LoVo (cell line): ENCODE measurements at places on chromosomes 6 and 20.

- DNase-seq: no peak
Measured at GRCh38 chr6:115540077-115540869, 520.4 kb downstream of the FRK start.

GRCh38 chr6:126040826-126041225 is 54.5 kb downstream of the TRMT11 start:
- DNase-seq: peak; percentile 81

GRCh38 chr6:145485288-145485687 is 250.0 kb downstream of the EPM2A start:
- DNase-seq: no peak

- DNase-seq: no peak
Measured at GRCh38 chr6:37187321-37188022, 17.5 kb downstream of the PIM1 start.

- DNase-seq: no peak
Measured at GRCh38 chr6:138719744-138720143, 53.8 kb upstream of the CCDC28A start.

GRCh38 chr20:10505827-10506226 is 70.7 kb downstream of the SLX4IP start:
- DNase-seq: no peak

DNA sequence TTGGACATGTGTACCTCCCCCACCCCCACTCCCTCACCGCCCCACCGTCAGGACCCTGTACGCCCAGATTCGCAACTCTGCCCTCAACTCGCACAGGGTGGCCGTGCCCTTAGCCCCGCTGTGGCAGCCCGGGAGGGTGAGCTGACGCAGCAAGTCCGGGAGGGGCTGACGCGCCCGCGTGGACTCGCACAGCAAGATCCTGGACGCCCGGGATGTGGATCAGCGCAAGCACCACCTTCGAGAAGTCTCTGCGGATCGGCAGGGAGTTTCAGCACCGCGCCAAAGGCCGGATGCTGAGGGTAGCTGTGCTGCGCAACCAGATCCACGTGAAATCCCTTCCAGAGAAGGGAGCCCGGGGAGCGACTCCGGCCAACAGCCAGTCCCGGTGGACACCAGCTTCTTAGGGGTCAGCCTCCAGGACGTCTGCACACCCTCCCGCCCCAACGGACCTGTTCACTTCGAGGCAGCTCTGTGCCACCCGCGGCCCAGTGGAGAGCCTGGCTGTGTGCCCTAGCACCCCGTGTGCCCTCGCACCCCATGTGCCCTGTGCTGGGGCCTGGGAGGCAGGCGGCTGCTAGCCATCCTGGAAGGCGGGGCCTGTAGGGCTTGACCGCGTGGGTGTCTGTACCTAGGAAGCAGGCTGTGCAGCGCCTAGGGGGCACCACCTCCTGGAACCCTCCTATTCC is 6.7 kb upstream of the GJA10 start:
- no peak for DNase-seq

- DNase-seq: no peak
Measured at GRCh38 chr20:9025643-9026042, 43.2 kb upstream of the PLCB4 start.

DNA sequence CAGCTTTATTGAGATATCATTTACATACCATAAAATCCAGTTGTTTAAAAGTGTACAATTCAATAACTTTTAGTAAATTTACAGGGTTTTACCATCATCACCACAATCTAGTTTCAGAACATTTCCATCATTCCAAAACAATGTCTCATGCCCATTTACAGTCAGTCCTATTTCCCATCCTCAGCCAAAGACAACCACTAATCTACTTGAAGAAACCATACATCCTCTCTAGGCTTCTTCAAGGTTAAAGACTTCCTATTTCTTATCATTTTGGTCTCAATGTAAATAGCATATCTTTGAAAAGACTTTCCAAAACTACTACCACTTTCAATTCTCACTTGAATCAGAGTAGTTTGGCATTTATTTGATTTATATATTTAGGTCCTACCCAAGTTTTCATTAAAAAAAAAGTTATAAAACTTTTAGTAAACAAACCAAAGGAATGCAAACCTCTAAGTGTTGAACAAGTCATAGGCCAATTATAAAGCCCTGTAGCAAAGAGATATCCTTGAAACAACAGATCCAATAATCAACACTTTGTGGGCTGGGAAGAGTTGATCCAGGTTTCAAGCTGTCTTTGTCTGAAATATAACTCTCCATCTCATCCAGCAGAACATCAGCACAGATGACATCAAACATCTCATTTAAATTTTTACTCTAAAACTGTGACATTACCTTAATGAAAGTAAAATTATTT is 211.3 kb upstream of the RUNX2 start:
- peak; percentile 11 for DNase-seq

DNA sequence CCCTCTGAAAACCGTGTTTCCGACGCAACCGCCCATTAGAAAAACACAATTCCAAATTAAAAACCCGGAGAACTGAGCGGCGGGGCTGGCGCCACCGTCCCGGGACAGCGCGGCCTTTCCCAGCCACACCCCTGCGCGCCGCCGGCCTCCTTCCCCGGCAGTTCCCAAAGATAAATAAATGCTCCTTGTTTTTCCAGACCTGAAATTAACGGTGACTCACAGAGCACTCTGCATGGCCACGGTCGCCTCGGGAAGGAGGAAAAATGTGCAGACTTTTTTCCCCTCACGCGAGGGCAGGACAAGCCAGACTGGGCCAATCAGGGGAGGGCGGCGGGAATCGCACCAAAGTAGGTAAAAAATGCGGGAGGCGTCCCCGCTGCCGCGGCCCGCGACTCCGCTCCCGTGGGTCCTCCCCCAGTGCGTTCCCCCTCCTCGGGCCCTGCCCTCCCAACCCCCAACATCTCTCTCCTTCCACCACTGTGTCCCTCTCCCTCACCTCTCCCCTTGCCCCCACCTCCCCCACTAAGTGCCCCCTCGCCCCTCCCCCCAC is 828 bp upstream of the DSTN start:
- peak; percentile 93 for DNase-seq

DNA sequence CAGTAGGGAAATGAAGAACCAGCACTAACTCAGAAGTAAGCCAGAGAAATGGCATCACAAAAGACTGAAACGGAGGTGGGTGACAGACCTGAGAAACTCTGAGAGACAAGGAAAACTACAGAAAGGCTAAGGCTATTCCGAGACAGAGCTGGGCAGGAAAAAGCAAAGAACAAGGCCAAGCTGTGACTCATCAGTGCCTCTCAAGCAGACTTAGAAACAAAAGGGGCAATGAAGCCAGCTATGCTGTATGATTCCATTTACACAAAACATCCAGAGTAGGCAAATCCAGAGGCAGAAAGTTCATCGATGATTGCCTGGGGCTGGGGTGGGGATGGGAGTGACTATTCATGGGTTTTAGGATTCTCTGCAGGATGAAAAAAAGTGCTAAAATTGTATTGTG is 50.0 kb downstream of the SLC23A2 start:
- no peak for DNase-seq

DNA sequence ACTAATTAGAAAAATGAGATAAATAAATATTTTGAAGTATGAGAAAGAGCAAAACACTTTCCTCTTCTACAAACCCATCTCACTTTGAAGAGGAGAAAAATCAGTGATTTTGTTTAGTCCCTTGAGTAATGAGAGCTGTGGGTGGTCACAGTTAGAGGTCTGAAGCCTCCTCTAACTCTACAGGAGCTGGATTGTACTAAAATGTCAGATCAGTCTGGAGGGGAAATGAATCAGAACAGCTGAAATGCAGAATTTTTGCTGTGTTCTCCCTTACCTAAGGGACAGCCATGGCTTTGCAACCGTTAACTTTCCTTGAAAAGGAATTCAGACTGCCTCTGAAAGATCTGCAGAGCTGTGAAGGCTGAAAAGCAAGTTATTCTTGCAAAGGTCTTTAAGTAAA is 11.4 kb upstream of the RFPL4B start:
- no peak for DNase-seq

- DNase-seq: no peak
Measured at GRCh38 chr6:751765-752164, 58.8 kb upstream of the EXOC2 start.

DNA sequence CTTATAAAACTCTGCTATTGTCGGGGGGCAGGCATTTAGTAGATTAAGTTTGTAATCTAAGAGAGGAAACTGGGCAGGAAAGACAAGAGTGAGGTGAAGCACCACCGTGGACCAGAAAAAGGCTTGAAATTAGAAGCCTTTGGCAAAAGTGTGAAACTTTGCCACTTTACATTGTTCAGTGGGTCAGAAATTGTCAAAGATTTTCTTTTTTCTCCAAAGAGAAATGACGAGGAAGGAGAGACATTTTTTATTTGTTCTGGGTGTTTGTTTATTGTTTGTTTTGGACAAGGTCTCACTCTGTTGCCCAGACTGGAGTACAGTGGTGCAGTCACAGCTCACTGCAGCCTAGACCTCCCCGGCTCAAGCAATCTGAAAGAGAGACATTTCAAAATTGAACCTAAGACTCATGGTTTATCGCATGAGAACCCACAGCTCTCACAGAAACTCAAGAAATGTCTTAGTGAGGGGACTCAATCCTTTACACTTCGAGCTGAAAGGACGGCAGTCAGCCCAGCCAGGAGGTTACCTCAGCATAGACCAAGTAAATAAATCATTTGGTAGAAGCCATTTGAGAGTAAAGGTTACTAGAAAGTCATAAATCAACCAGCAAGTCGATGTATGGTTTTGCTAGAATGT is 262.8 kb upstream of the TAB2 start:
- no peak for DNase-seq

DNA sequence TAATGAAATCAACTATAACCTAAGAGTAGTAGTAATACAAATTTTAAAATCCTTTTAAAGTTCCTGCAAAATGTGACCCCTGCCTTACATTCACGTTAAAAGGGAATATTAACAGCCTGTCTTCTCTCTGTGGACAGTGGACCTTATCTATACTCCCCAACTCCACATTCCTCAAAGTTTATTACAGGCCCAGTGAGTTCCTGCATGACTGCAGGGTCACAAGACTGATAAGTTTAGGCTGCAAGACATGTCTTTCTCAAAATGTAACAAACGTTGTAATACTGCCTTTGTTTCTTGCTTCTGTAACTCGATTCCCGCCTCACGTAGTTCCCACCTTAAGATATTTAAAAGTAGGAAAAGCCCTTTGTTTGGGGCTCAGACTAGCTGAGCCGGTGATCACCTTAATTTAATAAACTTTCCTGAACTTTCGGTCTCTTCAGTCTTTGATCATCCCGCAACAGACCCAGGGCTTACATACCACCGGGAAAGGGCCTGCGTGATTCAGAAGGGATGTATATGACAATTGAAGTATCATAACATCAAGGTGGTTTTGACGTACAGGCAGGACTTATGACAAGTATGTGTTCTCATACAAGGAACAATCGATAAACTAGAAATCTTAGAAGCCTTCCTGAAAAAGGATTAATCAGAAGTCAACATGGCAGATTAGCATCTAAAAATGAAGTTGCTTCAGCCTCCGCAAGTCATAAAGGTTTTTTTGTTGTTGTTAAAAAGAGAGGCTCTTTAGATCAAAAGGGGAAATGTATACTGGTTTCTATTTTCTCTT is 3.0 kb downstream of the IL22RA2 start:
- DNase-seq: no peak

GRCh38 chr20:46108435-46108841 is 9.7 kb upstream of the CD40 start:
- DNase-seq: no peak

GRCh38 chr6:111761783-111762312 is 111.4 kb downstream of the FYN start:
- DNase-seq: no peak

DNA sequence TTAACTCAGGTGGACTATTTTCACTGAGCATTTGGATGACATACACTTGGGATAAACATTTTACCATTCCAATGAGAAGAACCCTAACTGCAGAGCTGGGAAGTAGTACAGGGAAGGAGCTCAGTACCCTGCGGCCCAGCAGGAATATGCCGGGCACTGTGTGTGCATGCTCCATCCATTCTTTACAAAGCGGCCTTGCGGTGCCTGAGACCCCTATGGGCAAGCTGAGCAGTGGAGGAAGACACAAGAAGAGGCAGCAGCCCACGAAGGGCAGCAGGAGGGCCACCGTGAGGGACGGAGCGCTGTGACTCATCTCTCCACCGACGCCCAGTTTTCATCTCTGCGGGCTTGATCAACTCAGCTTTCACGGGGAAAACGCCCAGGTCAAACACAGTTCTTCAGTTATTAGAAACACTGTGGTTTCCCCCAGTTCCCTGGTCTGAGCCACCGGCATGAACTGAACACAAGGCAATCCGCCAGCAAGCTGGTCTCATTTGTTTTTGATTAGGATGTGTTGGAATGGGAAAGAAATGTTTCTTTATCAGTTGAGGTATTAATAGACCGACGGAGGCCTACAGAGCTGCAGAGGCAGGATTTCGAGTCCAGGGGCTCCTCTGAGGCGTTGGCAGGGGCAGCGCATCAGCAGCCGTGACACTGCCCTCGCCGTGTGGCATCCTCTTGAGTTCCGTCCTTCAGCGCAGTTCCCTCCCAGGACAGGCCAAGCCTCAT is 44.9 kb downstream of the IRF4 start:
- DNase-seq: no peak

DNA sequence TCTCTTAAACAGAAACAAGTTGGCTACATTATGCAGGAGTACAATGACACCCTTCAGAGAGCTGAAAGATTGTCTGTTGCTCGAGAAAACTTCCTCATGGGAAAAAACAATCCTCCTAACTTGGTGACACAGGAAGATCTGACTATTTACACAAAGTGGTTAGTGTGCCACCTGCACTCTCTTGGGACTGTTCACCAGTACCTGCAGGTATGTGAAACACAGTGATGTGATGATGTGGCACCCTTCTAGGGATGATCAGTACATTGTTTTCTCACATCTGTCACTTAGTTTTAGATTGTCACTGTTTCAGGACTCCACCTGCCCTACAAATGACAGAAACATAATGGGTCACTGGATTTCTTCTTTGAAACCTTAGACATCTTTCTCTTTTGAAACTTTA is 101.8 kb downstream of the CEP57L1 start:
- no peak for DNase-seq

- DNase-seq: no peak
Measured at GRCh38 chr6:134520181-134521115, 202.5 kb upstream of the SGK1 start.

GRCh38 chr6:722077-722524 is 29.2 kb upstream of the EXOC2 start:
- peak; percentile 80 for DNase-seq

DNA sequence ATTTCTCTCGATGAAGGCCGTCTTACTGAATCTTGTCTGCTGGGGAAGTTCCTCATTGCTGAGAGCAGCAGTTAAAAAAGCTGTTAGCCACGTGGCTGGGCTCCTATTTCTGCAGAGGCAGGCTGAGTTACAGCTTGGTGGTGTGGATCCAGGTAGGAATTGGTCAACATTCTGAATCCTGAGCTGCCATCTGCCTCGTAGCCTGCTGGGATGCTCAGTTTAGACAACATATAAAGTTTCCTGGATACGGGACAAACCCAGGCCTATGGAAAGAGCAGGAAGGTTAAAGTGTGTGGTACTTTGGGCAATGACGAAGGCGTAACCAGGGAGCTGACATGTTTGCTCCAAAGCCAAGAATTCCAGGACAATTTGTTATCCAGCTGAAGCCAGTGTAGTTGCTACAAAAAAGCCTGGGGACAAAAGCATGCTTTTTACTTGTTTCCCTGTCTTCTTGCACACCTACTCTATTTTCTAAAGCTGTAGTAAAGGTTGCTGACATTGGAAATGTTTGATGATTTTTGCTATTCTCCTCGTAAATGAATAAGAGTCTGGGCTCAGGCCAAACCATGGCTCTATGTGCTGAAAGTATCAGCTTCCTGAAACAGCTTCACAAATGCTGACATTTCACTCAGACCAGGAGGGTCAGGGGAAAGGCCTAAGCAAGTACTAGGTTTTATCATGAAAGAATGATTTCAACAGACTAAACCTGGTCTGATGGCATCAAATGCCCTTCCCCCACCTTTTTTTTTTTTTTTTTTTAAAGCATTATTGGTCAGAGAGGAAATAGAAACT is 12.4 kb upstream of the MYLK2 start:
- no peak for DNase-seq

- DNase-seq: no peak
Measured at GRCh38 chr20:45920462-45921336, 8.7 kb upstream of the PLTP start.
